ENCODE measurements at places on chromosomes 4 and X.

DNA sequence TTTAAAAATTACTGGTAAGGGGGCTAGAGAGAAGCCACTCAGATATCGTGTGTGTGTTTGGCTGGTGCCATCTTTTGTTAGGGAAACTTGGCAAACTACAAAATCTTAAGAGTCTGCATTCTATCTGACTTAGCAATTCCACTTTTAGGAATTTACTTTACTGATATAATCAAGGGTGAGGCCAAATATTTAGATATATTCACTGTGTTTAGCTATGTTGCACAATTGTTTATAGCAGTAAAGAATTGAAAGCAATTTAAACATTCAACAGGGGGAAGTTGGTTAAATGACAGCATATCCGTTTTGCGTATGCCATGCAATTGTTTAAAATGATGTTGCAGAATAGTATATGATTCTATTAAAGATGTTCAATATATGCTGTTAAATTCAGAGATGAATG, 6.4 kb upstream of the HERC3 start:
- no peak for DNase-seq

- DNase-seq = no peak
Measured at GRCh38 chr4:5942947-5943346, 50.1 kb upstream of the CRMP1 start.

DNA sequence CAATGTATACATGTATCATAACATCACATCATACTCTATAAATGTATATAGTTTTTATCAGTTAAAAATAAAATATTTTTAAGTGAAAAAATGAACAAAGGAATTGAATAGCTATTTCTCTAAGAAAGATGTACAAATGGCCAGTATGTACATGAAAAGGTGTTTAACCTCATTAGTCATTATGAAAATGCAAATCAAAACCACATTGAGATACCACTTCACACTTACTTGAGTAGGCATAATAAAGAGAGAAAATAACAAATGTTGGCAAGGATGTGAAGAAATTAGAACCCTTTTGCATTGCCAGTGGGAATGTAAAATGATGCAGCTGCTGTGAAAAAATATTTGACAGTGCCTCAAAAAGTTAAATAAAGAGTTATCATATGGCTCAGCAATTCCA, 95.5 kb downstream of the IRS4 start:
- DNase-seq = no peak

GRCh38 chrX:124348885-124349453, 2.6 kb downstream of the SH2D1A start:
- DNase-seq = no peak

DNA sequence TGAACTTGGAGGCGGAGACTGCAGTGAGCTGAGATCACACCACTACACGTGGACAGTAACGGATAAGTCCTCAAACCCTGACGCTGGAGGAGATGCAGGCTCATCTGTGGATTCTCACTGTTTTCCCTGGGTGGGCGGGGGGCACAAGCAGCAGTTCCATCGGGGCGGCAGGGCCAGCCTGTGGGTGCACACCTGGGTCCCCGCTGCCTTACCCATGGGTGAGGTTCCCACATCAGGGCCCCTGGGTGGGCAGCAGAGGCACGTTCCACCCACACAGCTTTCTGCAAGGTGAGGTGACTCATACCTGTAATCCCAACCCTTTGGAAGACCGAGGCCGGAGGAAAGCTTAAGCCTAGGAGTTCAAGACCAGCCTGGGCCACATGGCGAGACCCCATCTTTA, 56.6 kb upstream of the MXD4 start:
- DNase-seq = peak; percentile 12

DNA sequence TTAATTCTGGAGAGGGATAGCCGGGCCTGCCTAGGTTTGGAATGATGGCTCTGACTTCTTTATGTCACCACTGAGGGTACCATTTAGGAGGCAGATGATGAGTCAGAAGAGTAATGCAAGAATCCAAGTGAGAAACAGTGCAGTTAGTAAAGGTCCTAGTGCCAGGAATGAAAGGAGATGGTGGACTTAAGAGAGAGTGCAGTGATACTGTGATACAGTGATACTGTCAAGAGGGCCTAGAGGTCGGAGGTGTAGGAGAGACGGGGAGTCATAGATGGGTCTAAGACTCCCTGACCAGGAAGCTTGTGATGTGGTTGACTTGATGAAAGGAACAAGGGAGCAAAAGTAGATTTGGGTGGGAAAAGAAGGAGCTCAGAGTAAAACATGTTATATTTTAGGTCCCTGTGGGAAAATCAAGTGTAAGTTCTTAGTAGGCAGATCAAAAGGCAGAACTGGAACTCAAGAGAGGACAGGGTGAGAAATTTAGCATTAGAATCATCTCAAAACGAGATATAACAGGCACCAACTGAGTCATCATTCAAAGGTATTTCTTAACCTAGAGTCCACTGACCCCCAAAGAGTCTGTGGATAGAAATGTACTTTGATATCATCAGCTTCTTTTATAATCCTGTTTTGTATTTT, 85.0 kb downstream of the NFKB1 start:
- DNase-seq = peak; percentile 21

- DNase-seq = no peak
Measured at GRCh38 chr4:128279624-128280225, 7.9 kb downstream of the PGRMC2 start.

- no peak for DNase-seq
Measured at GRCh38 chr4:8044699-8045098, 105.0 kb upstream of the AFAP1 start.

GRCh38 chr4:140157341-140157740, 3.4 kb upstream of the MAML3 start:
- DNase-seq = no peak

GRCh38 chr4:119655111-119655837, 26.7 kb upstream of the PDE5A start:
- DNase-seq = no peak

DNA sequence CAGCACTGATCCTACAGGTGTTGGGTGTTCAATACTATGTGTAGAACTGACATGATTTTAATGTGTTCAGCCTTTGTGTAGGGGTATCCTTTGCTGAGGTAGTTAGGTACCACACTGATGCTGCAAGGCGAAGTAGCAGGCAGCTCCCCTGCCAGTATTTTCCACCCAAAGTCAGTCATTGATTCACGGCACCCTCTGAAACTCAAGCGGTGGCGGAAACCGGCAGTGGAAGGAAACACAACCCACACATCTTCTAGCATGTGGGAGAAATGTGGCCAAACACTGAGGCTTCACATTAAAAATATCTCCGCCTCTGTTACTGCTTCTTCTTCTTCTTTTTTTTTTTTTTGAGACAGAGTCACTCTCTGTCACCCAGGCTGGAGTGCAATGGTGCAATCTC, 126.3 kb downstream of the AASDH start:
- peak; percentile 32 for DNase-seq

DNA sequence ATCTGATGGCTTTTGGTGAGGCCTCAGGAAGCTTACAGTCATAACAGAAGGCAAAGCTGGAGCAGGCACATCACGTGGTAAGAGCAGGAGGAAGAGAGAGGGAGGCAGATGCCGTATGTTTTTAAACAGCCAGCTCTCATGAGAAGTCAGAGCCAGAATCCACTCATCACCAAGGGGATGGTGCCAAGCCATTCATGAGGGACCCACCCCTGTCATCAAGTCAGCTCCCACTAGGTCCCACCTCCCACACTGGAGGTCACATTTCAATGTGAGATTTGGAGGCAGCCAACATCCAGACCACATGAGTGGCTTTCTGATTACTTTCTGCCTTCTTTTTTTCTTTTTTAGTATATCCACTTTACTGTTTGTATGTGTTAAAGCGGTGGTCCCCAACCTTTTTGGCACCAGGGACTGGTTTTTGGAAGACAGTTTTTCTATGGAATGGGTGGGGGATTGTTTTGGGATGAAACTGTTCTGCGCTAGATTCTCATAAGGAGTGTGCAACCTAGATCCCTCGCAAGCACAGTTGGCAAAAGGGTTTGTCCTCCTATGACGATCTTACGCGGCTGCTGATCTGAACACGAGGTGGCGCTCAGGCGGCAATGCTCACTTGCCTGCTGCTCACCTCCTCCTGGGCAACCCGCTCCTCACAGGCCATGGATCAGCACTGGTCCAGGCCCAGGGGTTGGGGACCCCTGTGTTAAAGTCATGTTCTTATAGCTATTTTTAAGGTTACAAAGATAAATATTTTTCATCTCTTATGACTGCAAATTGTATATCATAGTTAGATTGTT, 61.7 kb downstream of the SLIT2 start:
- DNase-seq = no peak

- DNase-seq = no peak
Measured at GRCh38 chr4:92524131-92524530, 220.4 kb downstream of the GRID2 start.

- DNase-seq = no peak
Measured at GRCh38 chr4:28926156-28926555, 1794.0 kb upstream of the PCDH7 start.

- no peak for DNase-seq
Measured at GRCh38 chr4:6224735-6225134, 24.4 kb upstream of the JAKMIP1 start.

DNA sequence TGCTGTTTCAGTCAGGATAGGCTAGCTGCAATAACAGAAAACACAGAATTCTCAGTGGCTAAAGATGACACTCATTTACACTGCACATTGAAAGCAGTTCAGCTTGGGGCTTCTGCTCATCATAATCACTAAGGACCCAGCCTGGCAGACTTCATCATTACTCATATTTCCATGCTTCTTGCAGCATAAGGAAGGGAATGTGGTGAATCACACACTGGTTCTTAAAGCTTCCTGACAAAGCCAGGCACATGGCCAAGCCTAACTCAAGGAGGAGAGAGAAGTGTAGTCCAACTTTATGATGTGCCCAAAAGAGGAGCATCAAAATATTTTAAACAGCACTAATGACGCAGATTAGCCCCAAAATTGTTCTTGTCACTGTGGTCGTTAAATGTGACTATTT, 186.5 kb downstream of the BANK1 start:
- DNase-seq = no peak

DNA sequence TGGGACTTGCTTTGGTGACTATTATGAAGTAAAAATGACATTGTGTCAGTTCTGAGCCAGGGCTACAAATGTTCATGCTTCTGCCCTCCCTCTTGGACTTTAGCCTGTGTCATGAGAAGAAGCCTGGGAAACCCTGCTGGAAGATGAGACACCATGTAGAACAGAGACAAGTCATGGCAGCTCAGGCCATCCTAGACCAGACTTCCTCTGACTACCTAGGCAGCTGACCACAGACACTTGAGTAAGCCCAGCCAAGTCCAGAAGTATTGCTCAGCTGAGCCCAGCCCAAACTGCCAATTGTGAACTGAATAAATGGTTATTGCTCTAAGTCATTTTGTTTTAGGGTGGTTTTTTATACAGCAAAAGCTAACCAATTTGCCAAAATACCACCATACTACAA, 467.6 kb upstream of the CNKSR2 start:
- DNase-seq = no peak

DNA sequence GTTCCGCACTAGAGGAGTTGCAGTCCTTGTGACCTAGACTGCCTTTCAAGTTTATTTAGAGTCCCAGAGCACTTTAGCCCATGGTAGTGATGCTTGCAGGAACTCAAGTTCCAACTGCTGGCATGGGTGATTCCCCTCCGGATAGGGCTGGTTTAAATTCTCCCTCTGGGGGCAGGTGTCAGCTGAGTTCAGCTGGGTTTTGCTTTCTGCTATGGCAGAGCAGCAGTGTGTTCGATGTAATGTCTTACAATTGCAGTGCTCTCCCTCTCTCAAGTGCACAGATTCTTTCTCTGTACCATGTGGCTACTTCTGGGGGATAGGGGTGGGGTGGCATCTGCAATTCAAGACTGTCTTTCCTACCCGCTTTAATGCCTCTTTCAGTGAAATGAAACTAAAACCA, 164.8 kb upstream of the ZIC3 start:
- DNase-seq = no peak

DNA sequence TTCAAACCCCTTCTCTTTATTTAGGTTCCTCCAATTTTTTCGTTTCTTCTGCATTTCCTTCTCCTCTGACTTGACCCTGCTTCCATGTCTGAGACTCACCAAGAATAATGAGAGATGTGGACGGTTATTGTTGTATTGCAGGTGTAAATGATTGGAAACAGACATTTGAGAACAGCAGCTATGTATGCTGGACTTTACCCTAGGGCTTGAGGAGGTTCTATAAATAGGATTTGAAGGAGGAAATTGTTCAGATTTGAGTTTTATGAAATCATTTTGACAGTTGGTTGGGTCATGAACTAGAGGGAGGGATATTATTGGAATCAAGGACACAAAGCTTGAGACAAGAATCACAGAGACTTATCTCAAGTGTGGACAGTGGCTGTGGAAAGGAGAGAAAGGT, 614.6 kb upstream of the CPEB2 start:
- no peak for DNase-seq
